ENCODE measurements at places on chromosomes 13 and 19.

DNA sequence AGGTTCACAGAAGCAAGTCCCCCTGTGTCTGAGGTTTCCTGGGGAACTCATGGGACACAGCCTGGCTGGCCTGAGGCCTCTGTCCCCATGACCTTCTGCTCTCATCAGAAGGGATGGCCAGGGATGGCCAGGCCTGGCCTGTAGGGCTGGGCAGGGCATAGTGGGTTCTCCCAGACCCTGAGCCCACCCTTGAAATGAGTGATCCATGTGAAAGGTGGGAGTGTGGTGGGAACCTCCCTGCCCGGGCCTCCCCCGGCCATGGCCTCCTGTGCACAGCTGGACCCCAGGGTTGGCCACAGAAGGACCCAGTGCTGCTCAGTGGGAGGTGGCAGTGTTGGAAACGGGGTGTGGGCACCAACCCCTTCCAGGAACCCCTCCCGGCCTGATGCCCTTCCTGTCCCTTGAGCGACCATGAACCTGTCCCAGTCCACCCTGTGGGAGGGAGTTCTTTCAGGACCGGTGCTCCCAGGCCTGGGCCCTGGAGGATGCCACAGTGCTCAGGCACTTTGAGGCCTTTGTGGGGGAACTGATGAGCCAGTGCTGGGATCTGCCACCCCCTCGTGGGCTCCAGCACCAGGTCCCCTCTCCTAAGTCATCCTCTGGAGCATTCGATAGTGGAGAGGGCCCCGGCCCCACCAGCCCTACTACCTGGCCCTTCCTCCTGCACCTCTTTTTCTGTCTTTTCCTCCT is 15.5 kb upstream of the ZNF14 start:
- no peak for DNase-seq

GRCh38 chr13:113920606-113921286 is 53.1 kb downstream of the C13orf46 start:
- no peak for DNase-seq

DNA sequence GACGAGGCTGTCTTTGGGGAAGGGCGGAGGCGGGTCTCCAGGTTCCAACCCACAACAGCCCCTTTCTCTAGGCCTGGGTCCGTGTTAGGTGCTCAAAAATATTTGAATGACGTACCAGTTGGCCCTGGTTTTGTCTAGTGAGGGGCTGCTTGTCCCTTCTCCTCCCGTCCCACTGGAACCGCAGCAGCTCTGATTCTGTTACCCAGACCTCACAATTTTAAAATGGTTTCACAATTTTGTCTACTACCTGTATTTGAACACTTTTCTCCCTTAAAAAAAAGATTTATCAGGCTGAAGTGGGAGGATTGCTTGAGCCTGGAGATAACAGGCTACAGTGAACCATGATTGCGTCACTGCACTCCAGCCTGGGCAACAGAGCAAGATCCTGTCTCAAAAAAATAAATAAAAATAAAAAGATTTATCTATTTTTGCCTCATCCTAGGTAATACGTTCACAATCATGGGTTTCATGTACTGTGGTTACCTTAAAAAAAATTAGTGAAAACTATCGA is 1.3 kb upstream of the IRF2BP1 start:
- no peak for DNase-seq

- DNase-seq = no peak
Measured at GRCh38 chr13:48731001-48731658, 77.4 kb downstream of the CYSLTR2 start.

DNA sequence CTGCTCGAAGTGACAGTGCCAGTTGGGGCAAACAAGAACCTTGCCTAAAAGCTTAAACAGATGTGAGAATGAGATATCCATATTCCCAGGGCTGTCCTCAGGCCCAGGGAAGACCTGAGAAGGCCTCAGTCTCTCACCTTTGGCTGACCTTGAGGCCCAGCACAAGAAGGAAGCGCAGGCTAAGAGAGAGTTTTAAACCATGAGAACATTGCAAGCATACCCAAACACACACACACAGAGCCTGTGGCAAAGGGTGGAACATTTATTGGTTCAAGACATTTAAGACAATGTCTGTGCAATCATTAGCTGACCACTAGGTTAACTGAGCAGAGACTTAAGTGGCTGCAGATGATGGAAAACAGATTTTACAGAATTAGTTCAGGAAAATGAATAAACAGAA is 248.2 kb downstream of the NBEA start:
- DNase-seq = no peak
